Stomach (tissue), 19 donors: ENCODE measurements at places on chromosomes 2 and 18. TPM values are rescaled to one million over a fixed set of nuclear protein-coding genes. Genes with fewer than 3 reads are reported as not detected.
A peak's percentile ranks its signal among the peaks of the same experiment; 100 is the strongest.

GRCh38 chr2:58158481-58158880 is 82.6 kb downstream of the FANCL start:
- no peak for DNase-seq

DNA sequence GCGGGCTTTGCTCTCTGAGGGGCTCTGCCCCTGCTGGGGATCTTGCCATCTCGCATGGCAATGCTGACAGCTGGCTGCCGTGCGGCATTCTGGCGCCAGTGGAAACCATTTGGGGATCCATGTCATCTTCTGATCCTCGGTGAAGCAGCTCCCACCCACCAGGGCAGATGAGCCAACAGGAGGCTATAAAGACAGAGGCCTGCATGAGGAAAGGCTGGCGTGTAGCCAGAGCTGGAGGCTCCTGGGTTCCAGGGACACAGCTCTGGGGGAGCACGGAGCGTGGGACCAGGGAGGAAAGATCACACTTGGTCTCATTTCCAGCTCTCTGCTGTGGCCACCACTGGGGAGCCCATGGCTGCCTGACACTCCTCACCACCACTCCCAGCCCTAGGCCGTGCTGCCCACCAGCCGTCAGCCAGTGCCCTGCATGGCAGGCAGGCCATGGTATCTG is 145.8 kb downstream of the ZFP36L2 start:
- DNase-seq: peak; percentile 26

GRCh38 chr2:54878182-54878581 is 154.7 kb downstream of the EML6 start:
- DNase-seq: no peak

- DNase-seq: no peak
These were observed 75.8 kb upstream of the SEC11C start for GRCh38 chr18:59063912-59064311.

- peak; percentile 52 for DNase-seq
These were observed 19.1 kb downstream of the MXD1 start for GRCh38 chr2:69933839-69934613.

DNA sequence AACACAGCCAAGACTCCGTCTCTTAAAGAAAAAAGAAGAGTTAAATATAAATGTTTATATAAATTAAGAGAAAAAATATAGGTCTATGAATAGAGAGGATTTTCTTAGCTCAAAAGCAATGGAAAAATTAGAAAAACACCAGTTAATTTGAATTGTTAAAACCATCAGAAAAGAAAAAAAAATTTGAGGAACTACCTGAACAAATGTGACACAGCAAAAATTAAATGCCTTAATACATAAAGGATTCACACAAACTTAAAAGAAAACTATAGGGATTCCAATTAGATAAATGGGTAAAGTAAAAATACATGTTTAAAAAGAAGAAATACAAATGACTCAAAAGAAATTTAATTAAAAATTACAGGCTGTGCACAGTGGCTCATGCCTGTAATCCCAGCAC is 147.9 kb upstream of the DNMT3A start:
- no peak for DNase-seq

GRCh38 chr2:171824086-171824485 is 70.0 kb downstream of the SLC25A12 start:
- DNase-seq: no peak

- peak; percentile 26 for DNase-seq
These were observed 47.4 kb downstream of the PSMG2 start for GRCh38 chr18:12750076-12750714.

DNA sequence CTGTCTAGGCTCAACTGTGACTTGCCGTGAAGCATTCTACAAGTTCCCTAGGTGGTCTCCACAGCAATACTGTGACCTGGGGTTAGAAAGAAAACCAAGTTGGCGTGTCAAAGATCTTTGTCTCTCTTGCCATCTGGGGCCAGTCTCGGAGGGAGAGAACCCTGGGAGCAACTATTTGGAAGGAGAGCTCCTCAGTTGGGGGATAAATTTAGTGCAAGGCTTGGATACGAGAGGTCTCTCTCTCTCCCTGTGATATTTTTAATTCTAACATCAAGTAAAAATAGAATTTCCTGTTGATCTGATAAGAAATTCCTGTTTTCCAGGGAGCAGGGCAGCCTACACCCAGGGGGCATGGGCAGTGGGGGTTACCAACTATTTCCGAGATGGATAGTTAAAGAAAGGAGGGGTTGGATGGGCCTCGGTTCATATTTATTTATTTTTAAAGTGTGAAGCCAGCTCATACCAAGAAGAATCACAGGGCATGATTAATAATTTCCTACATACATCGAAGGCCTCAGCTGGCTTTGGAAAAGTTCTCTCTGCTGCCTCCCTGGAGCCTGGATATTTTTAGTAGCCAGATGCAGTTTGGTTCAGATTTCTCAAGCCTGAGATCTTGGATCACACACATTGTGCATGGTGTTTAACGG is 62.8 kb downstream of the EHD3 start:
- DNase-seq: no peak

DNA sequence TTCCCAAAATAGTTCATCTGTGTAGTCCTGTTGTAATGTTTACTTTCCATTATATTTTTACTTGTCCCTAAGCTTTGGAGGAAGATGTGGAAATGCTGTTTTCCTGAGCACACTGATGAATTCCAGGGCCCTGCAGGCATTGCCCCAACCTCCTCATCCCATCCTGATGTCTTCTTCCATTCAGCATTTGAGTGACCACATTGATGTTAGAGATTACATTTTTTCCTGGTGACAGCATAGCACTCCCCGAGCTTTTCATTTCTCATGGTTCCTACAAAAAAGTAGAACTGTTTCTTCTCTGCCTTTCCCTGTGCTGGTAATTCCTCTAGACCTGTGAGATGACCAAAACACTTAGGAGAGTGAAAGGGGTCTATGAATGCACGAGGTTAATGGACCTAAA is 4.8 kb downstream of the IL36A start:
- DNase-seq: no peak

- no peak for DNase-seq
These were observed 174.0 kb upstream of the PIEZO2 start for GRCh38 chr18:11323359-11323819.

DNA sequence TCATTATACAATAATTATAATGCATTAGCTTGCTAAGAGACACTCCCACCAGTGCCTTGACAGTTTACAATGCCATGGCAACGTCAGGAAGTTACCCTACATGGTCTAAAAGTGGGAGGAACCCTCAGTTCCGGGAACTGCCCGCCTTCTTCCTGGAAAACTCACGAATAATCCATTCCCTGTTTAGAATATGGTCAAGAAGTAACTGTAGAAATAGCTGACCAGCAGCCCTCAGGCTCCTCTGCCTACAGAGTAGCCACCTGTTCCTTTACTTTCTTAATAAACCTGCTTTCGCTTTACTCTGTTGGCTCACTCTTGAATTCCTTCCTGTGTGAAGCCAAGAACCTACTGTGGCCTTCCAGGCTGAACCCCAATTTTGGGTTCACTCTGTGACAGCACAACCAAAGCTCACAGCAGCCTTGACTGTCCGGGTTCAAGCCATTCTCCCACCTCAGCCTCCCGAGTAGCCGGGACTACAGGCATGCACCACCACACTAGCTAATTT is 20.0 kb upstream of the PTPN2 start:
- DNase-seq: no peak

DNA sequence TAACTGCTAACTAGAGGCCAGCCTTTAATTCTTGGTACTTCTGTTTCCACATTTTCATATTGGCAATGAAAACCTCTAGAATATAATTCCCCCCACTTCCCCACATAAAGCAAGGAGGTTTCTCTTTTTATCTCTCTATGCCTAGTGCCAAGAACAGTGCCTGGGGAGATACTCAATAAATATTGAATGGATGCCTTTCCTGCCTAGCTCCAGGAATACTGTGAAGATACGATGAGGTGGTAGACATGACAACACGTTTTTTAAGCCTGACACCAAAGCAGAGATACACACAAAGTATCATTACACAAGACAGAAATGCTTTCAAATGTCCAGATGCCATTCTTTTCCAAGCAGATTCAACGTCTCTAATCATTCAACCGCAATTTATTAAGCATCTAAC is 535.5 kb downstream of the XIRP2 start:
- DNase-seq: no peak

DNA sequence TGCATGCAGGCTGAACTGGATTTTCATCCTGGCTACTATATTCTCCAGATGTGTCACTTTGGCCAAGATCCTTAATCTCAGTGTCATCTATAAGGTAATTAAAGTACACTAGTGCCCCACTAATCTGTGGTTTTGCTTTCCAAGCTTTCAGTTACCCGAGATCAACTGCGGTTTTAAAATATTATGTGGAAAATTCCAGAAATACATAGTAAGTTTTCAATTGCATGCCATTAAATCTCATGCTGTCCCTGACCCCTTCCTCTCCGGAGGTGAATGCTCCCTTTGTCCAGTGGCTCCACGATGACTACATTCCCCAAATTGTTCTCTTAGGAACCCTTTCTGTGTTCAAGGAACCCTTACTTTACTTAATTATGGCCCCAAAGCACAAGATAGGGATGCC is 5.3 kb upstream of the TYMS start:
- no peak for DNase-seq

DNA sequence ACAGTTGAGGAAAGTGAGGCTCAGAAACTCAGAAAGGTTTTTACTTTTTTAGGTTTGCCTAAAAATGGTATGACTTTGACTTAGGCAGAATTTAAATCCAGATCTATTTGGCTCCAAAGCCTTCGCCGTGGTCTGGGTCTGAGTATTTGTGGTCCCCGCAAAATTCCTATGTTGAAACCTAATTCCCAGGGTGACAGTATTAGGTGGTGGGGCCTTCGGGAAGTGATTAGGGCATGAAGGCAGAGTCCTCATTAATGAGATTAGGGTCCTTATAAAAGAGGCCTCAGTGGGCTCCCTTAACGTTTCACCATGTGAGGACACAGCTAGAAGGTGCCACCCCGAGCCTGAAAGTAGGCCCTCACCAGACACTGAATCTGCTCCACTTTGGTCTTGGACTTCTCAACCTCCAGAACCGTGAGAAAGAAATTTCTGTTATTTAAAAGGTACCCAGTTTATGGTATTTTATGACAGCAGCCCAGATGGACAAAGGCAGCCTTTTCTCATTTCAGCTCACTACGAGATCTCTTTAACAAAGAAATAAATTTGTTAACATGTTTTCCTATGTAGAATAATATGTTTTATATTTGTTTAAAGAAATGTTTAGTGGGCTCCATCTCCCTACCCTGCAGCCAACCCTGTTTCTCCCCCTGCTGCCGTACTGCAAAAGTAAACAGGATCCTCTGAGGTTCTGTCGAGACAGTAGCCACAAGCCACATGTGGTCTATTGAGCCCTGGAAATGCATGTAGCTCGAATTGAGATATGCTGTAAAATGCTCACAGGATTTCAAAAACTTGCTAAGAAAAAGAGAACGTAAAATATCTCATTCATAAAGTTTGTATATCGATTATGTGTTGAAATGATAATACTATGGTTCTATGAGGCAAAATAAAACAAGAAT is 80.6 kb downstream of the MOGAT1 start:
- no peak for DNase-seq

DNA sequence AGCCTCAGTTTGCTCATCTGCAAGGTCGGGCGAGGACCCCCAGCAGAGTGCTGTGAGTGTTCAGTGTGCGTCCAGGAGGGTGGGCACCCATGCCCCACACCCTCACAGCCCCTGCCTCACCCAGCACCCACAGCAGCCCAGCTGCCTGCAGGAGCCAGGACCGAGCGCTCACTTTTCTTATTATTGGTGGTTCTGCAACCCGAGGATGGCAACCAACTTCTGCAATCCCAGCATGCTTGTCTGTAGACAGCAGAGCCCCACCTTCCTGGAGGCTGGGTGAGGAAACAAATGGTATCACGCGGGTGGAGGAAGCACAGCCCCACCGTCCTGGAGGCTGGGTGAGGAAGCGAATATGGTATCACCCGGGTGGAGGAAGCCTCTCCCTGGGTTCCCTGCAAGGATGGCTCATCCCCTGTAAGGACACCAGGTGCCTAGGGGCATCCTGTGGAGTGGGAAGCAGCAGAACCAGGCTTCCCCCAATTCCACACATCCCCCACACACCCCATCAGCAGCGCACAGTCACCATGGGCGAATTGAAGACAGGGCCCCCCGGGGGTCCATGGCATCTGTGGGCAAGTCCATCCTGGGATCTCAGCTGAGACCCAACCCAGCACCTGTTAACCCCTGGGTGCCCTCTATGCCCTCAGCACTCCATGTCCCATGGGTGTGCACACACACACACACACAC is 220.5 kb upstream of the RAB6C start:
- DNase-seq: no peak

DNA sequence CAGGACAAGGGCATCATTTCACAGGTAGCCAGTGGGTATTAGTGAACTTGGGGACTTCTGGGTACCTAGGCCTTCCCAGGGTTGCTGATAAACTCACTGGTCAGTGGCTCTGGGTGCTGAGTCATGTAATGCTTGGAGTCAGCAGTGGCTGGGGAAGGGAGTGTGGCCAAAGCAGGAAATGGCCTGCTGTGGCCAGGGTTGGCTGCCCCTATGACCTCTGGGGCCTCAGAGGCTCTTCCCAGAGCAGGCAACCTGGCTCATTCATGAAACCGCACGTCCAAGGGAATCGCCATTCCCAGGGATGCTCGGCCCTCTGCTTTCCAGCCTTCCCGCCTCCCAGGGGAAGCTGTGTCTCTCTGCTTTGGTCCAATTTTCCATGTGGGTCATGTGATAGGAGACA is 294.9 kb downstream of the DYSF start:
- no peak for DNase-seq

DNA sequence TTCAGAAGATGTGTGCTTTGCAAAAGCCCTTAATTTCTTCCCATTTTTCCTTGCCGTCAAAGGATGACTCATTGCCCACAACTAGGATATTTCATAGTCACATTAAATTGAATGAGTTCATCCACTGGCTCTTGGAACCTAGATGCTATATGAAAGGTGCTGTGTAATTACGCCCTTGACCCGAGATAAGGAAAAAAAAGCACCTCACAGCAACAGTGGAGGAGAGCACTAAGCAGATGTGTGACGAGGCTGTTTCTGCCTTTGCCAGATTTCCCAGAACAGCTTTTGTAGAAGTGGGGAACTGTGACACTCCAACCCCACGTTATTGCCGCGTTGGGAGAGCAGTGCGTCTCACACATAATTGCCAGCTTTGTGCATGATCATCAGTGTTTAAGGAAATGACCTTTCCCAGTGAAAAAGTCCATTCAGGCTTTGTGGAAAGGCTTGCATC is 33.3 kb upstream of the TMEM87B start:
- DNase-seq: no peak

DNA sequence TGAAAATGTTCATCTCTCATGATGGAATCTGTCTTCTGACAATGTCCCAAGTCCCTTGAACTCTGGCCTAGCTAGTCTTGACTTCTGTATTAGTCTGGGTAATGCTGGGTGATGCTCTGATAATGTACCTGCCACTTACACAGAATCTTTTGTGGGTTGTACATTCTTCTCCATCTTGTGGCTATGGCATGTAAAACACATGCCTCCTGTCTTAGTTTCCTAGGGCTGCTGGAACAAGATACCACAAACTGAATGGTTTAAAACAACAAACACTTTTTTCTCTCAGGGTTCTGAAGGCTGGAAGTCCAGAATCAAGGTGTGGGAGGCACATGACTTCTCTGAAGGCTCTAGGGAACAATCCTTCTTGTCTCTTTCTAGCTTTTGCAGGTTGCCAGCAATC is 57.1 kb downstream of the RAPGEF4 start:
- no peak for DNase-seq

GRCh38 chr18:79778291-79778791 is 19.4 kb upstream of the KCNG2 start:
- DNase-seq: no peak

The FSIP2 gene
- 6.4 TPM for total RNA-seq

The FNDC4 gene
- total RNA-seq: 0.89 TPM

The MPP4 gene
- not detected for total RNA-seq

The PSTPIP2 gene
- total RNA-seq: 7.8 TPM

The CREG2 gene
- total RNA-seq: not detected
